ENCODE measurements at places on chromosomes 1 and 21.
A peak's percentile ranks its signal among the peaks of the same experiment; 100 is the strongest.

DNA sequence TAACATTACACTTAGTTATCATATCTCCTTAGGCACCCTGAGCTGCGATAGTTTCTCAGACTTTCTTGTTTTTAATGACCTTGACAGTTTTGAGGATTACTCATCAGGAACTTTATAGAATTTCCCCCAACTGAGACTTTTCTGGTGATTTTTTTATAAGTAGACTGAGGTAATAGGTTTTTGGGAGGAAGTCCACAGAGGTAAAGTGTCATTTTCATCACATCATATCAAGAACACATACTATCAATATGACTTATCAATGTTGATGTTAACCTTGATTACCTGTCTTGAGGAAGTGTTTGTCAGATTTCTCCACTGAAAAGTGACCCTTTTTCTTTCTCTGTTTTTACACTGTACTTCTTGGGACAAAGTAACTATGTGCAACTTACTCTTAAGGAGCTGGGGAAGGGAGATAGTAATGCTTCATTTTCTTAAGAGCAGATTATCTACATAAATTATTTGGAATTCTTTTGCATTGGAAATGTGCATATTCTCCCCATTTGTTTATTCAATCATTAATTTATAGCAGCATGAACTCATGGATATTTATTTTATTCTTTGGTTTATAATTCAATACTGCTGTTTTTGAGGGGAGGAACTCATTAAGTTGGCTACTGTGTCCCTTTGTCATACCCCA is 72.8 kb upstream of the HSD17B7 start:
- no peak for DNase-seq

GRCh38 chr1:27102707-27103468 is 52.0 kb downstream of the SLC9A1 start:
- DNase-seq = peak; percentile 55

- DNase-seq = no peak
These were observed 112.6 kb downstream of the ADAMTS1 start for GRCh38 chr21:26732432-26733221.

- DNase-seq = no peak
These were observed 876.5 kb upstream of the B3GALT2 start for GRCh38 chr1:194062962-194063361.

- no peak for DNase-seq
These were observed 4.8 kb upstream of the FAM110D start for GRCh38 chr1:26153966-26154532.

DNA sequence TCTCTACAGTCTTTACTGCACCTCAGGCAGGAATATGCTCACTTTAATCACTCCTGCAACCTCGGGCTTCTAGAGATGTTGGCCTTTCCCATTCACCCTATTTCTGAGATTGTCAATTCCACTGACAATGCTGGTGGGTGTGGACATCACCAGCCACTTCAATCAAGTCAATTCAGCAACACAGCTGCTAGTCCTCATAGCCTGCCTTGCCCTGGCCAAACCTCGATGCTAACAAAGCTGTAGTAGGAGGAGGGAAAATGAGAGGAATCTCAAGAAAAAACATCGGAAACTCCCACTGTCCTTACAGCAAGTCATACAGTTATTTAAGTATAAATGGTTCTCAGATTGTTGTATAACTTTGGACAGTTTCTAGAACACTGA is 155.0 kb downstream of the KCNH1 start:
- no peak for DNase-seq

- no peak for DNase-seq
These were observed 79.2 kb upstream of the DESI2 start for GRCh38 chr1:244573768-244574167.

GRCh38 chr21:33185852-33186251 is 43.9 kb upstream of the IFNAR2 start:
- DNase-seq = no peak

DNA sequence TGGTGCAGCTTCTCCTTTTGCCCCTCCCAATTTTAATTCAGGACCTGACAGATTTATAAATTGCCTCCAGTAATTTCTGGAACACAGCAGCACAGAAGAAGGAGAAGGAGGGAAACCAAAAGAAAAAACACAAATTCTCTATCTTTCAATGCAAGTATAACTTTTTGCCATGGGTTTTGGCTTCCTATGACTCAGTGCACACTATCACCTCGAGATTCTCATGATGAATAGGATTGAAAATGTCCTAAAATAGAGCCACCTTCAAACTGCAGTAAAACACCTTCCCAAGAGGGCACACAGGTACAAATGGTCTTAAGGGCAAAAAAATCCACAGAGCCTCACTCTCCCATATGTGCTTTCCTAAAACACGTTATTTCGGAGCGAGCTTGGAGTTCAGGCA is 113.6 kb downstream of the HLCS start:
- DNase-seq = no peak

GRCh38 chr1:51316113-51316845 is 14.1 kb downstream of the TTC39A start:
- no peak for DNase-seq

- no peak for DNase-seq
These were observed 35.5 kb downstream of the SLC66A1 start for GRCh38 chr1:19347533-19348172.

GRCh38 chr21:35406635-35407034 is 357.5 kb upstream of the RUNX1 start:
- no peak for DNase-seq

- DNase-seq = no peak
These were observed 3.5 kb upstream of the GBP7 start for GRCh38 chr1:89179343-89179742.

GRCh38 chr1:89962742-89963075 is 32.2 kb upstream of the ZNF326 start:
- DNase-seq = no peak

DNA sequence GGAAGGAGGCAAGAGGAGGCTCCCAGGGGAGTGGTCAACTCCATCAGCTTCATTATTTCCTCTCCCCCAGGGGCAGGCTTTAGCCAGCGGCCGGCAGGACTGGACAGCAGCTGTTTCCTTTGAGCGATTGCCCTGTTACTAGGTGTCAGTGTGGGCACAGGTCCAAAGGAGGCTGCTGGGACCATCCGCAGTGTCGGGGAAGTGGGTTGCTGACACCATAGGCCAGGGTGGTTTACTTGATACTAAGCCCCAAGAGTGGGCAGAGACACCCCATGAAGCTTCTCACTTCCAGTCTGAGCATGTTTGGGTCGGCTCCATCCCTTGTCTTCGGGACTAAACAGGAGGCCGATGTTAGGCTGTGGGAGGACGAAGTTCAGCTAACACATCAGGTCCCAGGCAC is 63.6 kb downstream of the KAZN start:
- DNase-seq = no peak

GRCh38 chr1:174953285-174954072 is 46.3 kb upstream of the CACYBP start:
- no peak for DNase-seq

DNA sequence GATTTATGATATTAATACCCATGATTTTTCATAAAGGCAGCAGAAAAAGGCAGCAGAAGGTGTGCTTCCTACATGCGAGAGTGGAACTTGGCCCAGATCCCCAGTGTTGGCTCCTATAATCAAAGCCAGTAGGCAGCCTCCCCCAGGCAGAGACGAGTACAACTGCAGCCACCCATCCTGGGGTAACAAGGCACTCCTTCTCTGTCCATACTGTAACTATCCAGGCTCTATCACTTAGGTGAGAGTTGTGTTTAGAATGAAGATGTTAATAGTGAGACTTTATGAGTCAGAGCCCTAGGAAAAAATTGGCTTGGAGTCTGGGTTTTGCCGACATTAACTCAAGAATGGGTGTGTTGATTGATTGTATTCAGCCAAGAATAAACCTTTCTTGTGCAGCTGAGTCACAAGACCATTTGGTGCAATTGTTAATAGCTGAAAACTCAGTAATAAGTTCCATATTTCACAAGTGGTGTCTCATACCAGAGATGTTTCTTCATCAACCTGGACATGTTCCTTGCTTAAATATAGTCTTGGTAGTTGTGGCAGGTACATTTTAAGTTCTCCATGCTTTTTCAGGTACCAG is 322.3 kb downstream of the DUSP10 start:
- no peak for DNase-seq

DNA sequence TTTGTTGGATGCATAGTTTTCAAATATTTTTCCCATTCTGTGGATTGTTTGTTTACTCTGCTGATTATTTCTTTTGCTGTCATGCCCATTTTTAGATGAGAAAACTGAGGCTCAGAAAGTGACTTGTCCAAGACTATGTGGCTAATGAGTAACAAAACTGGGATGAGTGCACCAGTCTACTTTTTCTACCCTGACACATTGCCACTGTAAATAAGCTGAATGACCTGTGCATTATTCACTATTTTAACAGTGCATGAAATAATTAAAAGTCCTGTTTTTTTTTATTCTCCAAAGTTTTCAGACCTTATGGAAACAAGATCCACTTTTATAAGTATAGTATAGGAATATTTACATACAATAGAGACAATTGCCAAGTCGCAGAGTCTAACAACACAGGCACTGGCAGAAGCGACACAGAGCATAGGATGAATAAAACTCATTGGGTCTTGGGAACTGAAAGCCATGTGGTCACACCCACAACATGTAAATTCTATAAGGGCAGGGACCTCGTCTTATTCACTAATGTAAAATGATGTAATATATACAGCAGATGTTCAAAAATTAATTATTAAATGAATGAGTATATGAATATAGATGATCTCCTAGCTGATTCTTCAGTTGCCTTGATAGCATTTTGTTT is 45.2 kb downstream of the HLX start:
- no peak for DNase-seq

DNA sequence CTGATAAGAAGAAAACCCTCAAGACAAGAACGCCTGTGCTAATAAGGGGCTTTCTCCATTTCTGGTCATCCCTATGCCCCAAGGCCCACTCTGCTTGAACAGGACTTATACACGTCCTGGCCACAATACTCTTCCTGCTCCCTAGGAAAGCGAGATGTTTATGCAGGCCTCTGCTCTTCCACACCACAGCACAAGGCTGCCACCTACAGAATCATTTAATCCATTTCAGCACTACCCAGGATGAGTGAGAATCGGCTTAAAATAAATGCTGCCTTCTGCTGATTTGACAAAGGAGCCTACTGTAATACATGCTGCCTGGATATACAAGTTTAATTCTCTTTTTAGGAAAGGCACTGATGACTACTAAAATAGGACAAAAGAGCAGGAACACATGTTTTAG is 29.4 kb downstream of the FRRS1 start:
- DNase-seq = no peak

- DNase-seq = no peak
These were observed 18.1 kb upstream of the USP24 start for GRCh38 chr1:55233145-55233777.

- no peak for DNase-seq
These were observed 75.4 kb downstream of the SLC35A3 start for GRCh38 chr1:100045206-100045605.

DNA sequence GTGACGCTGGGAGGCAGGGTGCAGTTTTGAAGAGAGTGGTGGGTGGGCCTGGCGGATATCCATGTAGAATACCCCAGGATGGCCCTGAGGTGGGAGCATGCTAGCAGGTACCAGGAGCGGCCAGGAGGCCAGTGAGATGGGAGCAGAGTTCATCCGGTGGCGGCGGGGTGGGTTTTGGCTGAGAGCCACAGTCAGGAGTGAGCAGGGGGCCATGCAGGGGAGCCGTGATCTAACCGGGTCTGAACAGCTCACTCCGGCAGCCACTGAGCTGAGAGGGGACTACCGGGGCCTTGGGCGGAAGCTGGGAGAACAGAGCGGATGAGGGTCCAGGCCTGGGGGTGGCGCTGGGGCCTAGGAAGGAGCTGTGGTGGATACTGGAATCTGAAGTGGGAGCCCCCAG is 47.6 kb upstream of the LRP8 start:
- DNase-seq = no peak

DNA sequence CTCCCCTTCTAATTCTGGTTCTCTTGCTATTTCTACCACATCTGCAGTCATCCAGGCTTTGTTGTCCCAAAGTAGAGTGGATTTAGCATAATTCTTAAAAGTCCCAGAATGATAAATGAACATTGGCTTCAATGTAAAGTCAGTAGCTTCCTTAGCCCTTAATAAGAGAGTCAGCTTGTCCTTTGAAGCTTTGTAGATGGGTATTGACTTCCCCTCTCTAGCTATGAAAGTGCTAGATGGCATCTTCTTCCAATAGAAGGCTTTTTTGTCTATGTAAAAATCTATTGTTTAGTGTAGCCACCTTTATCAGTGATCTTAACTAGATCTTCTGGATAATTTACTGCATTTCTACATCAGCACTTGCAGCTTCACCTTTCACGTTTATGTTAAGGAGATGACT is 181.4 kb upstream of the B3GALT2 start:
- DNase-seq = no peak

- no peak for DNase-seq
These were observed 2.6 kb upstream of the SPRR1A start for GRCh38 chr1:152981146-152981871.

DNA sequence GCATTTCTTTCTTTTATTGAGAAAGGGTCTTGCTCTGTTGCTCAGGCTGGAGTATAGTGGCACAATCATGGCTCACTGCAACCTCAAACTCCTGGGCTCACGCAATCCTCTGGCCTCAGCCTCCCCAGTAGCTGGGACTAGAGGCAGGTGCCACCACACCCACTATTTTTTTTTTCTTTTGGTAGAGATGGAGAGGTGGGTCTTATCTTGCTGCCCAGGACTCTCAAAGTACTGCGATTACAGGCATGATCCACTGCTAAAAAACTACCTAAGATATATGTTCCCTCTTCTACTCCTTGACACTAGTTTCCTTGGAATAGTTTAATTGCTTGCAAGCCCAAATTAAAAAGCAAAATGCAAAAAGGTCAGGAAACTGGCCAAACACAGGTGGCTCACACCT is 56.9 kb upstream of the GUCA2A start:
- no peak for DNase-seq

DNA sequence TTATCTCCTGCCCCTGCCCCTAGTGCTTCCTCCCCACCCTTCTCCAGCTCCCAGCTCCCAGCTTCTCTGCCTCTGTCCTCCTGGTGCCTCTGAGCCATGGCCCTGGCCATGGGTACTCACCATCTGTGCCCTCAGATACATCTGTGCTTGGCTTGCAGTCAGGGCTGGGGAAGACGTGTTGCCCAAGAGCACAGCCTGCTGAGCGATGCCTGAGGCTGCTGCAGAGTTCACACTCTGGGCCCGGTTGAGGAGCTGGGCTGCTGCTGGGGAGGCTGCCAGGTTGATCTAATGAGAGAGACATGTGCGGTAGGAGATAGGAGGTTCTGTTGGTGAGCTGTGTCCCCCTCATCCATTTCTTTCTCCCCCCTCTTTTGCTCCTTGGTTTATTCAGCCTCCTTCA is 49.4 kb upstream of the A3GALT2 start:
- DNase-seq = no peak

- no peak for DNase-seq
These were observed 18.9 kb upstream of the IPP start for GRCh38 chr1:45769261-45769932.

All from effector memory CD4-positive, alpha-beta T cell (primary cell).